ENCODE measurements at places on chromosomes 3 and 15.
A peak's percentile ranks its signal among the peaks of the same experiment; 100 is the strongest.

GRCh38 chr3:160103397-160103796 lies 114.8 kb downstream of the IL12A start:
- no peak for DNase-seq

GRCh38 chr3:64143409-64144130 lies 81.7 kb downstream of the PRICKLE2 start:
- peak; percentile 42 for DNase-seq

DNA sequence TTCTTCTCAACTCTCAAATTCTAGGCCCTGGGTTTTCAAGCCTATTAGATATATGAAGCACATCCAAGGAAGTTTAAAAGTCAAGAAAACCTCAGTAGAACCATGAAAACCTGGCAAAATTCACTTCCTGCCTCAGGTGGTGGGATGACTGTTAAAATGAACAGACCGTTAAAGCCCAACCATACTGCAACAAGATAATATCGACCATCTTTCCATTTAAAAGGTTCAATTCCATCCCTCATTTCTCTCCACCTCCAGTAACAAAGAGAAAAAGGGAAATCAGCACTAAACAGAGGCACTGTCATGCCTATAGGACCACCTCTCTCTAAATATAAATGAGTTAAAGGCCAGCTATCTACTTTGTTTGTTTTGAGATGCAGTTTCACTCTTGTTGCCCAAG lies 31.2 kb downstream of the EDC3 start:
- no peak for DNase-seq

- no peak for DNase-seq
Observed at GRCh38 chr15:51088585-51088984, 6.1 kb downstream of the TNFAIP8L3 start.

DNA sequence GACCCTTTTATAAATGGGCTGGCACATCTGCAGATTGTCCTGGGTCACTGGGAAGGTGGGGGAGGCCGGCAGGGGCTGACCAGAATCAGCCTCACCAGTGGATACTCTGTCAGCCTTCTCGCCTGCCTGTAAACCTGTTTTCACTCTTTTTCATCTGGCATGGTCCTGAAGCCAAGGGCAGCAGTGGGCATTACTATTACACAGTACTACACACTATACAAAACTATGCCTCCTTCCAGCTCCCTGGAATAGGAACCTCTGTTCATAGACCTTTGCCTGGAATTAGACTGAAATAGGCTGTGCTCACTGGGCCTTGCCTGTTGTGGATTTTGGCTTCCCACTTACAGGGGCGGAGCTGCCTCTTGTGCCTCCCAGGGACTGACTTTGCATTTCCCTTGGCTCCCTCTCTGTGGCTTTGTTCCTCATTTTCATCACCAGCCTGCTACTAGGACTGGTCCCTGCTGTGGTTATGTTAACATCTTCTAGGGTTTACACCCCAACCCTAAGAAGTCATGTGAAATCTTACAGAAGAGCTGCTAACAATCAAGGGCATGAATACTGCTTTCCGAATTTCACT lies 120.7 kb downstream of the FNDC3B start:
- DNase-seq, result peak; percentile 81

- DNase-seq, result peak; percentile 48
Observed at GRCh38 chr3:122942937-122943827, 84.4 kb downstream of the SEMA5B start.

DNA sequence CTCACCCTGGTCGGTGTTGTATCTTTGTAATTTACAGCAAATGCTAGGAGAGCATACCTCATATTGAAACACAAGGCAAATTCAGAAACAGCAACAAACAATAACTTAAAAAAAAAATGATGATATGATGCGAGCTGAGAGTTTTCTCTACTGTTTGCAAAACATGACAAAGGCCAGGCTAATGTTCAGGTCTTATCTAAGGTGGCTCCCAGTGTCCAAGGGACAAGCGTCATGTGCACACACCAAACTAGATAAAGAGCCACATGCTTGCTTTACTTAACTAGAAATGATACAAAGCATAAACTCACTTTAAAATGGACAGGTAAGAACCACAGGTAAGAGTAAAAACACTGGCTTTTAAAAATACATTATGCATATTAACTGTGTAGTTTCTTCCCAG lies 375.9 kb downstream of the FOXP1 start:
- DNase-seq, result no peak

- DNase-seq, result peak; percentile 55
Observed at GRCh38 chr15:99732124-99732750, 1.0 kb downstream of the LYSMD4 start.

DNA sequence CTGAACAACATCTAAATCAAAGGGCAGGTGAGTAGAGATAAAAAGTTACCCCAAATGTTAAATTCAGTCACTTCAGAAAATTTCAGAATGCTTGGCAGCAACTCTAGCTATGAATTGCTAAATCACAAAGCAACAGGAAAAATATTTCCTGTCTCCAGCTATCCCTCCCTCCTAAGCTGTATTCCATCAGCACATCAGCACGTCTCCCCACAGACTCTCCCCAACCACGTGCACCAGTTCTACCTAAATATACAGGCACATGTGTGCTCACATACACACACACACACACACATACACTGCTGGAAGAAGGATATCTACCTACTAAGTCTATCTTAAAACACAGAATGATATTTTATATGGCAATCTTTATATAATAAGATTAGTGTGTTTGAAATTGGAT lies 177.1 kb upstream of the ARHGEF26 start:
- DNase-seq, result no peak

- no peak for DNase-seq
Observed at GRCh38 chr15:93300796-93301195, 211.8 kb upstream of the RGMA start.

- no peak for DNase-seq
Observed at GRCh38 chr15:75943713-75944215, 40.1 kb downstream of the FBXO22 start.

GRCh38 chr3:5428607-5429516 lies 241.4 kb downstream of the EDEM1 start:
- DNase-seq, result no peak

DNA sequence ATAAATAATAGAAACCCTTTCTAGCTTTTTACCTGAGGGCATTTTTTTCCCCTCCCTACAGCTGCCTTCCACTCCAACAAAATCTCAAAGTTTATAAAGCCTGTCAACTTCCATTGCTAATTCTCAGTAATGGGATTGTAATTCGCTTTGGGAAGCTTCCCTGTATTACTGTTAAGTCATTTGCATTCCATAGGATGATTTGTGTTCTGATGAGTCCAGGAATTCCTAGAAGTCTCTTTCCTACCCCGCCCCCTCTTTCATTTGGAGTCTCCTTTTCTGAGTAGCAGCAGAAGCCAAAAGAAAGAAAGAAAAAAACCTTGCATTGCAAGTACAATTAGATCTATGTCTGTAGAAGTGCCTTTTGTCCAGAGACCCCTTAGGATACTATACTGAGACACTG lies 1033.3 kb downstream of the IGSF11 start:
- no peak for DNase-seq

- peak; percentile 54 for DNase-seq
Observed at GRCh38 chr3:24640330-24640877, 145.8 kb upstream of the THRB start.

GRCh38 chr3:113354307-113354706 lies 87.0 kb downstream of the CFAP44 start:
- peak; percentile 16 for DNase-seq

DNA sequence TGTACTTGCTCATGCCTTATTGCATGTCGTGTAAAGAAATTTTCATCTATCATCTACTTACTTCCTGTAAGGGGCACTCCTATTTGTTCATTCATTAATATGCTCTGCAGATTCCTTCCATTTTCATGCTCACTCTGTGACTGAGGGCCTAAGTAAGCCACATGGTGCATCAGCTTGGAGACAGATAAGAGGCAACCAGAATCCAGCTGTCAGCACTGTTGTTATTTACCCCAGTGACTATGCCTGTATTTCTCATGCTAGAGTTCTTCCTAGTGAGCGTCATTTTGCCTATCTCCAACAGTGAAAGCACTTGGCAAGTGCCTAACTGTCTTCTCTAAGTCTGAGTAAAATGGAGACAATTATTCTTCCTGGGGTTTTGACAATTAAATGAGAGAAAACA lies 124.8 kb upstream of the ABI3BP start:
- peak; percentile 8 for DNase-seq

DNA sequence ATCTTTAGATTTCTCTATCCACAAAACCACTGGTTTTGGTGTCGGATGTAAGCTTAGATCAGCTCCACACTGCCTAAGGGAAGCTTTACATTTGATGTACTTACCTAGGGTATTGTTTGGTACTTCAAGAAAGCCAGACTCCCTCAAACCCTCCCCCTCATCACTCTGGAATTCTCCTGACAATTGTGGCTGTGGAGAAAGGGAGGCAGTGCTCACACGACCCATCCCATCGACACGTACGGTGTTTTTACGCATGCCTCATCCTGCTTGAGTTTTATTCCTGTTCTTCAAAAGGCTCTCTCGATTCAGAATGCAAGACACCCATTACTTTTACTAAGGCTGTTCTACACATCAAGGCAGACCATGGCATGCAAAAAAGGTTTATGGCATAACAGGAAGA lies 67.3 kb upstream of the ONECUT1 start:
- DNase-seq, result no peak

DNA sequence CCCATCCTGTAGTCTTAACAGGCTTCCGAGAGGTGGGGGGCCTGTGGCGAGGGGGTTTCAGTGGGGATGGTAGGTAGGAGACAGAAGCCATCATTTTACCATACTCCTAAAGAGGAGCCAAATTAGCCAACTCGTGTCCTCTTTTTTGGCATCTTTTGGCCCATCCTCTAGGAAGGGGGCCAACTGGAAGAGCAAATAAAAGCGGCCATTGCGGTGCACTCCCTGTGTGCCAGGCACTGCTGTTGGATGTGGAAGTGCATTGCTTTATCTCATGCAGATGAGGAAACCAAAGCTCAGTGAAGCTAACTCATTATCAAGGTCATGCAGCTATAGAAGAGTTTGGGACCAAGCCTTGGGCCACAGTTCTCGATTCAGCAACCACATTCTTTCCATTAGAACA lies 6.1 kb downstream of the SEMA4B start:
- no peak for DNase-seq

- peak; percentile 12 for DNase-seq
Observed at GRCh38 chr3:196533260-196533681, 18.1 kb upstream of the SMCO1 start.

- DNase-seq, result no peak
Observed at GRCh38 chr3:144458283-144458682, 486.7 kb downstream of the DIPK2A start.

DNA sequence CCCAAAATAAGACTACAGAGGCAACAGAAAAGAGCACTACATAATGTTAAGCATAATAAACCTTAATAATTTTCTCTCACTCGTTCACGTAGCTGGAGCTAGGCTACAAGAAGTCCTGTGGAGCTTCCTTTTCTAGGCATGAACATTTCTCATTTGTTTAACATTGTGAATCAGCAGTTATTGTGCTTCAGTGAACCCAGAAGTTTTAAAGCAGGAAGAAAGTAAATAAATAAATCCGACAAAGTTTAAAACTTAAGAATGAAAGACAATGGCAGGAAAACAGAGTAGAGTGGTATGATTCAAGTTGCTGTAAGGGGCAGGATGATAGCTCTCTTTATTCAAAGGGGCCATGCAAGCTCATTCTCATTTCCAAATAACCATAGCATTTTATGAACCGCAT lies 191.8 kb downstream of the LSAMP start:
- DNase-seq, result no peak

- DNase-seq, result no peak
Observed at GRCh38 chr15:45802140-45802539, 167.3 kb downstream of the SQOR start.

DNA sequence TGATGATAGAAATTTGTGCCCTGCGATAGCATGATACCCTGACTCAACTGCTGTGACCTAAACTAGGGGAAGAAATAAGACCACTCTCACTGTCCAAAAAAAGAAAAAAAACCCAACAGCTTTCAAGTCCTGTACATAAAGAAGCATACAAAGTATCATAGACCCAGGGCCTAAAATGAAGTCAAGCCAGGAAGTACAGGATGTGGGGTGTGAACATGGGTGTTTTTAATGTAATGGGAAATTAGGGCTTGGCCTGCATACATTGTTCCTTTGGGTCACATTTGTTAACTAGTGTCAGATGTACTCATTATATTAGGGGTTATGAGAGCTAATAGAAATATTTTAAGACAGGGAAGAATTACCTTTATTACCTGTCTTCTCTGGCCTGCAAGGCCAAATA lies 200.5 kb upstream of the BHLHE40 start:
- DNase-seq, result no peak

DNA sequence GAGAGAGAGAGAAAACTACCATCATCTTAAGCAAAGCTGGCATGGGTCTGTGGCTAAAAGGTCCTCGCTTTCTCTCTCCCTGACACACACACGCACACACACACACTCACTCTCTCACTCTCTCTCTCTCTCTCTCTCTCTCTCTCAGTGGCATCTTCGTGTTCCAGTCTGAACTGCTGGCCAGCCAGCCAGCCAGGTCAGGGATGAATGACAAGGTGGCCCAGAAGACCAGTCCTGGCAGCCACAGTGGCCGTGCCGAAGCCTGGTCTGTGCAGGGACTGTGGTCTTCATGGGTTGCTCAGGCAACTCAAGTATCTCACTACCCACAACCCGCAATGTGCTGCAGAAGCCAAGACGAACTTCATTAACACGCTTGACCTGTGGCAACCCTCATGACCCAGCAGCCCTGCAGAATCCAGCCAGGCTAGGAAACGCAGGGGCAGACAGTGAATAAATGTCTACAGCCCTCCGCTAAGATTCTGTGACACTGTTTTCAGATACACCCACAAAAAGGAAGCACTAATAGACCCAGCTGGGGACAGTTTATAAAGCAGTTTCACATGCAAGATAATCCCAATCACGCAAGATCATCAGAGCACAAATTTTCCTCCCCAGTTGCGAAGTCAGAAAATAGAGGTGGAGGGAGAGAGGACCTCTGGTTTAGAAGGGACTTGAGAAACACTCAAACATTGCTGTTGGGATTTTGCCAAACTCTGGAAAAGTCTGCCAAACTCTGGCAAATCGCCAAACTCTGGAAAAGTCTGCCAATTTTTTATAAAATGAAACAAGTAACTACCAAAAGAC lies 66.4 kb downstream of the XXYLT1 start:
- DNase-seq, result peak; percentile 21

DNA sequence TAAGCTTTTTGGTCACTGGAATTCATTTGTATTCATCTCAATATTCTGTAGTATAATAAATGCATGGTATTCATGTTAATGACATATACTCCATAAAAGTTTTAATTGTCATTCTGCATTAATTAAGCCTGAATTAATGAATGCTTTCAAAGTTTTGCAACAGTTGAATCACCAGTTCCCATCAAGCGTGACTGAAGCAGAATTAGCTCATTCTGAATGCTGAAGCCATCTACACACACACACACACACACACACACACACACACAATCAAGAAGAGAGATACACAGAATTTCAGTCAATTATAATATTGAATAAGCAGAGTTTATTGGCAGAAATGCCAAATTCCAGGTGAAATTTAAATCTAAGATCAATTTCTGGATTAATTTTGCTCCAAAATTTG lies 252.1 kb upstream of the KCNMB2 start:
- no peak for DNase-seq

- no peak for DNase-seq
Observed at GRCh38 chr15:95106801-95107200, 875.4 kb downstream of the MCTP2 start.

All from fibroblast of the aortic adventitia (primary cell).